Type B pancreatic cell (in vitro differentiated cells): ENCODE measurements at places on chromosomes 12 and 14.
A peak's percentile ranks its signal among the peaks of the same experiment; 100 is the strongest.

- DNase-seq: no peak
- no peak overlapping the region for H3K4me3 ChIP-seq
- H3K4me1 ChIP-seq: peaks cover 5% of the 10 kb centered on the region
- no peaks in the 10 kb centered on the region for H3K27me3 ChIP-seq
These were observed 94.7 kb downstream of the SLC38A1 start for GRCh38 chr12:46174061-46174662.

GRCh38 chr12:20398686-20399085, 30.3 kb downstream of the PDE3A start:
- H3K27me3 ChIP-seq: no peaks in the 10 kb centered on the region
- no peak overlapping the region for H3K27ac ChIP-seq
- DNase-seq: no peak
- peaks cover 13% of the 10 kb centered on the region for H3K36me3 ChIP-seq

- H3K4me3 ChIP-seq: no peak overlapping the region
- H3K36me3 ChIP-seq: peaks cover 45% of the 10 kb centered on the region
- no peak overlapping the region for H3K27ac ChIP-seq
- DNase-seq: no peak
- no peaks in the 10 kb centered on the region for H3K27me3 ChIP-seq
These were observed 283.7 kb downstream of the FBXL14 start for GRCh38 chr12:1310653-1311052.

DNA sequence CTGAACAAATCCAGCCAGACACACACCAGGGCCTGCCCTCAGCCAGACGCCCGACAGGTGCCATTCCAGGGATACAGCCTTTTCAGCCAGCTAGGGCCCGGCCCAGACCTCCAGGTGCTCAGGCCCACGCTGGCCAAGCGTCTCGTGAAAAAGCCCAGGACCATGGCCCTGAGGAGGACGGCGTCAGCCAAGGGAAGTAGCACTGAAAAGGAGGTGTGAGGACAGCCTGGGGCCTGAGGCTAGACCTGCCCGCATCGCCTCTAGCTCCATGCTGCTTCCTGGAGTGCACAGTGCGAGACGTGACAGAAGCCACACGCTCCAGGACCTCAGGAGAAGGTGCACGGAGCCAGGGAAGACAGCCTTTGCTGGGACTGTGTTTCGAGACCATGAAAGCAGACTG, 29.8 kb downstream of the GOLGA3 start:
- no peaks in the 10 kb centered on the region for H3K27me3 ChIP-seq
- no peak overlapping the region for H3K4me3 ChIP-seq
- H3K36me3 ChIP-seq: peaks cover 8% of the 10 kb centered on the region

- no peak overlapping the region for H3K27ac ChIP-seq
- no peak for DNase-seq
- H3K4me1 ChIP-seq: no peaks in the 10 kb centered on the region
- no peaks in the 10 kb centered on the region for H3K27me3 ChIP-seq
- no peak overlapping the region for H3K4me3 ChIP-seq
These were observed 56.5 kb upstream of the CDKL1 start for GRCh38 chr14:50452979-50453705.

- H3K27me3 ChIP-seq: no peaks in the 10 kb centered on the region
- peak overlapping the region; percentile 20 for H3K4me3 ChIP-seq
These were observed 604 bp downstream of the GLIPR1 start for GRCh38 chr12:75481013-75481705.

DNA sequence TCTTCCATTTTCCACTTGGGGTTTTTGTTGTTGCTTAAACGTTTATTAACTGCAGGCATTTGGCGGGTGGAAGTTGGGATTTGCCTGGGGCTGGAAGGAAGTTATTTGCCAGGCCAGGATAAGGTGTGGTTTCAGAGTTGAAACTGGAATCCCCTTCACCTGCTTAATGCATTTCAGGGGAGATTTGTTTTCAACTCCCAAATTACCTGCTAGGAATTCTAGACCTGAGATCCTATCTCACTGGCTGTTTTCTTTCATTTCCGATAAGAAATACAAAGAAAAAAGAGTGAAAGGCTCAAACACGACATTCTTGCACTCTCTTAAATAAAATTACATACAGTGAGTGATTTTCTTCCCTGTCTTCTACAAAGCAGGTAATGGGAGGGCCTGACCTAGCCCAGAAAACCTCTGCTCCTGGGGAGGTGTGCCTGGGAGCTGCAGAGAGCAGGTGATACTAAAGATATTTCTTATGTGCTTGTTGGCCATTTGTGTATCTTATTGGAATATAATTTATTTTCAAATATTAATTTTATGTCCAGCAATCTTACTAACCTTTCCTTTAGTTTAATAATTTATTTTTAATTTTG, 278.2 kb downstream of the ZFP36L1 start:
- H3K36me3 ChIP-seq: no peaks in the 10 kb centered on the region
- H3K4me3 ChIP-seq: peak overlapping the region; percentile 57
- H3K4me1 ChIP-seq: peaks cover 82% of the 10 kb centered on the region
- peak overlapping the region; percentile 94 for H3K27ac ChIP-seq

DNA sequence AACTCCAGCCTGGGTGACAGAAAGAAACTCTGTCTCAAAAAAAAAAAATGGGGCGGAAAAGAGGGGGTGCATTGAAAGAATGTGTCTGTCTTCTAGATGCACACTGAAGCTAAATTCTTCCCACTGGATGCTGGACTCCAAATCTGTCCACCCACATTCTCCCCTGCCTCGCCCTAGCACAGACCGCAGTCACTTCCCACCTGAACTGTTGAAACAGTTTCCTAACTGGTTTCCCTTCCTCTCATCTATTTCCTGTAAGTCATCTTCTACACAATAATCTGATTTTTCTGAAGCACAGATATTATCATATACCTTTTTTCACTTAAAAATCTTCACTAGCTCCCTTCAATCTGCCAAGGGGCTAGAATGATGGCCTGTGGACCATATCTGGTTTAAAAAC, 1.5 kb upstream of the HCAR1 start:
- H3K4me3 ChIP-seq: peak overlapping the region; percentile 22
- peak overlapping the region; percentile 73 for H3K27ac ChIP-seq
- DNase-seq: no peak
- no peaks in the 10 kb centered on the region for H3K27me3 ChIP-seq

DNA sequence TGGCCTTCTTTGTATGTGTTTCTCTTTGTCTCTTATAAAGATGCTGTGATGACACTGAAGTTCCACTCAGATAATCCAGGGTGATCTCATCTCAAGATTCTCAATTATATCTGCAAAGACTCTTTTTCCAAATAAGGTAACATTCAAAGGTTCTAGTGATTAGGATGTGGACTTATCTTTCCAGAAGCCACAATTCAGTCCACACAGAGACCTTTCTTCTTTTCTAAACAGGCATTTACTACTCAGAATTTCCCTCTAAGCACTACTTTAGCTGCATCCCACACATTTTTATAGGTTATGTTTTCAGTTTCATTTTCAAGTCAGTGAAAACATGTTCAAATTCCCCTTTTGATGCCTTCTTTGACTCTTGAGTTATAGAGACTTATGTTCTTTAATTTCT, 9.0 kb upstream of the NKX2-1 start:
- peaks cover 100% of the 10 kb centered on the region for H3K27me3 ChIP-seq
- H3K27ac ChIP-seq: no peak overlapping the region
- H3K4me1 ChIP-seq: peaks cover 4% of the 10 kb centered on the region
- no peak overlapping the region for H3K4me3 ChIP-seq
- DNase-seq: no peak

DNA sequence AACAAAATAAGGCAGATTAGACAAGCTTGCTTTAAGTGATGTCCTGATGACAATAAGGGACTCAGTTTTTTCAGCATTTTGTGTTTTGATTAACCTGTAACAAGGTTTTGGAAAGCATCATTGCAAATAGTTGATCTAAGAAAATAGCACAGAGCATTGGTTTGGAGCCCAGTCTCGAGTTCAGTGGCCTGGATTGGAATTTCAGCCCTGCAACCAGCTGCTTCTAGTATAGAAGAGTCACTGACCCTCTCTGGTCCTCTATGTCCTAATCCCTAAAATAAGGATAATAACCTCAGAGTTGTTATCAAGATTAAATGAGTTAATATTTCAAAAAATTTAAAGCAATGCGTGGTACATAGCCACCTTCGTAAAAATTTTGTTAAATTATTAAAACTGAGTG, 25.5 kb downstream of the PDZRN4 start:
- peaks cover 4% of the 10 kb centered on the region for H3K4me1 ChIP-seq
- no peak overlapping the region for H3K4me3 ChIP-seq
- H3K27me3 ChIP-seq: no peaks in the 10 kb centered on the region
- H3K27ac ChIP-seq: no peak overlapping the region
- H3K36me3 ChIP-seq: no peaks in the 10 kb centered on the region

DNA sequence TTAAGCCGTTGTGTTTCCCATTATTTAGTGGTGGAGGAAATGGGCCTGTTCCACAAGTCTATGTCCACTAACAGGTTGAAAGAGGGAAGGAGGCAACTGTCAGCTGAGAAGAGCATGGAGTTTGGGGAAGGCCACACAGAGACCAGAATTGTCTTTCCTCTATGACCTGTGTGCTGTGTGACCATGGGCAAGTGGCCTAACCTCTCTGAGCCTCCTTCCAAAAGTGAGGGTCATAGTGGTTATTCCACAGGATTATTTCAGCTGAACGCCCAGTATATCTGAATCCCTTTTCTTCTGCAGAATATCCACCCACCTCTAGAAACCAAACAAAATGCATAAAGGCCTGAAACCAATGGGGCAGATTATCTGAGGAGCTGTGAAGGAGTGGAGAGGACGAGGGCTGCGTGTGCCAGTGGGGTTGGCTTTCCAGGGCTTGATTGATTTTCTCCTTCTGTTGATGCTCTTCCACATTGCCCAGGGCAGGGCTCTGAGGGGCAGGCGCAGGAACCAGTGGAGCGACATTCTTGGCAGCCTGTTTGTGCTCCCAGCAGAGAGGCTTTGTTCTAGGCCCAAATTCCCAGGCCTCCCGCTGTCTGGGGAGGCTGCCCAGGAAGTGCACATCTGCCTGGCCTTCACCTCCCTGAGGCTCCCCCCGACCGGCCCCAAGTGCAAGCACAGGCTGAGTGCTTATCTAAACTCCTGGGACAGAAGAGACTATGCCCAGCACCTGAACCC, 452.7 kb downstream of the BCL11B start:
- DNase-seq: no peak
- no peaks in the 10 kb centered on the region for H3K36me3 ChIP-seq
- no peaks in the 10 kb centered on the region for H3K27me3 ChIP-seq
- peak overlapping the region; percentile 94 for H3K27ac ChIP-seq

DNA sequence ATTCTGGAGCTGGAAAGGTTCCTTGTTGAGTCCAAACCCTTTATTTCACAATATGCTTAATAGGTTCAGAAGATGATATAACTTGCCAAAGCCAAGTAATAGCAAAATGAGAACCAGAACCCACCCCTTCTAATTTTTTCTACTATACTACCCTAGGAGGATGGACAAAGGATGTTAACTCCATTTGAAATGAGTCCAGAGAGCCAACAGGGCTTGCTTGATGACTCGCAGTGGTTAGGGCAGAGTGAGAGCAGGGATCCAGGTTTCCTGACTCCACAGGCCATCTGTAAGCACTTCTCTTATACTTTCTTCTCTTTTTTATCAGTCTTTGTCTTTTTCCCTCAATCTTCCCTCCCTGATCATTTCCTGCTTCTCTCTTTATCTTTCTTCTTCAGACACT, 668.1 kb downstream of the MED13L start:
- no peak overlapping the region for H3K27ac ChIP-seq
- no peak for DNase-seq
- peaks cover 7% of the 10 kb centered on the region for H3K4me1 ChIP-seq
- no peak overlapping the region for H3K4me3 ChIP-seq

DNA sequence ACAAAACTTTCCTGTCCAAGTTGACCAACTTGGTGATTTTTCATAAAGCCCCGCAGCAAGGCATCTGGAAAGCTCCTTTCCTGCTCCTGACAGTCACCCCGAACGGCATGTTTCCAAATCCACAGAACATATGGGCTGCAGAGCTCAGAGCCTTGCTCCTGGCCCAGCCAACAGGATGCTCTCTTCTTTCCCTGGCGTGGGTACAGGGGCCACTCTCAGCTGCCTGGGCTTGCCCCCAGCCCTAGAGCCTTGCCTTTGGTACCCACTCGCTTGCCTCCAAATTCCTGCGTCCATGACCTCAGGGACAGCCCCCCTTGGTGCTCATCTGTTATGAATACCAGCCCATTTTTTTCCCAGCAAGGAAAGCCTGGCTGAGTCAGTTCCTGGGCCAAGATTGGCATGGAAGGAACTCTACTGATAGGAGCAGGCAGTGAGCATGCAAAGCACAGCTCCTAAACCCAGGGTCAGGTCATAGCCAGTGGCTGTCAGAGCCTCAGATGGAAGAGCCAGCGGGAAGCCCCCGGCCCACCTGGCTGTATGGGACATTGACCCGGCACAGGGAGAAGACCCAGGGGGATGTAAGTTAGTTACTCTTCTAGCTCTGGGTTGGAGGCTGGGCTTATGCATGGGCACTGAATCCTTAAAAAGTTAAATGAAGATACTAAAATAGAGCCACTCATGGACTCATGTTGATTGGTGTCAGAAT, 105.3 kb upstream of the RTL1 start:
- peaks cover 5% of the 10 kb centered on the region for H3K27me3 ChIP-seq
- H3K4me3 ChIP-seq: no peak overlapping the region
- H3K4me1 ChIP-seq: peaks cover 16% of the 10 kb centered on the region
- H3K36me3 ChIP-seq: no peaks in the 10 kb centered on the region
- no peak overlapping the region for H3K27ac ChIP-seq

GRCh38 chr12:26928661-26929060, 9.1 kb downstream of the INTS13 start:
- H3K4me3 ChIP-seq: no peak overlapping the region
- H3K27me3 ChIP-seq: no peaks in the 10 kb centered on the region
- H3K4me1 ChIP-seq: no peaks in the 10 kb centered on the region
- H3K27ac ChIP-seq: no peak overlapping the region

DNA sequence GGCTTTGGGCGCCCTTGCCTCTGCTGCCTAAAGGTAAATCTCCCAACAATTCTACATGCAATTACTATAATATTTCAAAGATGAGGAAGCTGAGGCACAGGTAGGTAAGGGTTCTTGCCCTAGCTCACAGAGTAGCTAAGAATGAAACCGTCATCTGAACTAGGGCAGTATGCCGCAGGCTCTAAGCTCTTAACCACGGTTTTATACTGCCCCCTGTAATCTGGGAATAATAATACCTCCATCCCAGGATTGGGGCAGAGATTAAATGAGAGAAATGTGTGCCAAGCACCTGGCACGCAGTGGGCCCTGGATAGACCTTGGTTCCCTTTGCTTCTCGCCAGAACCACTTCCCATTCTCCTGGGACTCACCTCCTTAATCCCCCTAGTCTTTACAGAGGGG, 1.5 kb upstream of the HRK start:
- DNase-seq: no peak
- no peaks in the 10 kb centered on the region for H3K36me3 ChIP-seq
- H3K27me3 ChIP-seq: peaks cover 78% of the 10 kb centered on the region
- H3K27ac ChIP-seq: no peak overlapping the region

- H3K27me3 ChIP-seq: no peaks in the 10 kb centered on the region
- peak overlapping the region; percentile 32 for H3K27ac ChIP-seq
- H3K4me3 ChIP-seq: peak overlapping the region; percentile 57
- no peaks in the 10 kb centered on the region for H3K36me3 ChIP-seq
- no peak for DNase-seq
These were observed 9.6 kb upstream of the ENDOU start for GRCh38 chr12:47734725-47735480.
